ENCODE measurements at places on chromosomes 16 and 17. TPM values are rescaled to one million over a fixed set of nuclear protein-coding genes. Genes with fewer than 3 reads are reported as not detected.

- no peaks in the 10 kb centered on the region for H3K36me3 ChIP-seq
- H3K27me3 ChIP-seq = no peaks in the 10 kb centered on the region
- no peak overlapping the region for H3K4me3 ChIP-seq
- no peak for DNase-seq
- H3K4me1 ChIP-seq = no peaks in the 10 kb centered on the region
These were observed 15.6 kb downstream of the GAA start for GRCh38 chr17:80116921-80117380.

The MVP gene
- total RNA-seq = 208 TPM

DNA sequence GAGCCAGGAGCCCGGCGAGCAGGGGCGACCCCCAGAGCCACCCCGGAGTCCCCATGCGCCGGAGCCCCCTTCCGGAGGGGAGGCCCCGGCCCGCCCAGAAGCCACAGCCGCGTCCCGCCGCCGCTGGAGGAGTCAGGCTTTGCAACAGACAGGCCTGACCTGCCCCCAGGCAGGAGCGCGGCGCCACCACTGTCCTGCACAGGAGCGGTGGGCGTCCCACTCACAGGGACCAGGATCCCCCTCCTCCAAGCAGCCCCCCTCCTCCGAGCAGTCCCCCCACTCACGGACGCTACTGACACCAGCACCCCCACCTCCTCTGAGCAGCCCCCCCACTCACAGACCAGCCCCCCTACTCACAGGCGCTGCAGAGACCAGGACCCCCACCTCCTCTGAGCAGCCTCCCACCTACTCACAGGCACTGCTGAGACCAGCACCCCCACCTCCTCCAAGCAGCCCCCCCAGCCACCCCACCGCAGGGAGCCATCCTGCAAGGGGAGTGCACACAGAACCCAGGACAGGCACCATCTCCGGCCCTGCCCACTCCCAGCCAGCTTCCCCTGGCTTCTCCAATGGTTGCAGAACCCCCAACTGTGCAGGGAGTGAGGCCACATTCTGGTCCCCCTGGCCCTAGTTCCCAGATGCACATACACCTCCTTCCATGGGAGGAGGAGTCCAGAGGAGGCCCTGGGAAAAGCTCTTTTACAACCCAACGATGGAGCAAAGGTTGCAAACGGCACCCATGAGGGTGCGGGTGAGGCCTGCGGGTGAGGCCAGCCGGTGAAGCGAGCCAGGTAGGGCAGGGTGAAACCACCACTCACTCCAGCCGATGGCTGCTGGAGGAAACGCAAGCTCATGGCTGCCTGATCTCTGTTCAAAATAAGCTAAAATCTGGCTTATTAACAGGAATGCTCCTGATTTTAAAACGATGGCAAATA lies 69.9 kb downstream of the ABR start:
- H3K36me3 ChIP-seq = no peaks in the 10 kb centered on the region
- peak overlapping the region; percentile 97 for H3K27ac ChIP-seq
- H3K4me3 ChIP-seq = peak overlapping the region; percentile 89
- peaks cover 55% of the 10 kb centered on the region for H3K4me1 ChIP-seq
- peak; percentile 66 for DNase-seq

The MYCBPAP gene
- total RNA-seq = 11.6 TPM

GRCh38 chr16:89357055-89357816 lies 133.1 kb downstream of the ANKRD11 start:
- H3K4me1 ChIP-seq = no peaks in the 10 kb centered on the region
- no peak overlapping the region for H3K27ac ChIP-seq
- no peaks in the 10 kb centered on the region for H3K27me3 ChIP-seq
- H3K4me3 ChIP-seq = no peak overlapping the region

- H3K36me3 ChIP-seq = no peaks in the 10 kb centered on the region
- H3K27ac ChIP-seq = no peak overlapping the region
- peaks cover 7% of the 10 kb centered on the region for H3K4me1 ChIP-seq
- H3K4me3 ChIP-seq = peak overlapping the region; percentile 60
- peak; percentile 32 for DNase-seq
- H3K27me3 ChIP-seq = no peaks in the 10 kb centered on the region
These were observed 21.8 kb upstream of the FOXK2 start for GRCh38 chr17:82497483-82498405.

- no peak overlapping the region for H3K4me3 ChIP-seq
- no peak for DNase-seq
- H3K27me3 ChIP-seq = peaks cover 67% of the 10 kb centered on the region
- no peaks in the 10 kb centered on the region for H3K36me3 ChIP-seq
- no peak overlapping the region for H3K27ac ChIP-seq
These were observed 186.2 kb downstream of the CYLD start for GRCh38 chr16:50928065-50928464.

- no peak for DNase-seq
- no peak overlapping the region for H3K4me3 ChIP-seq
- no peaks in the 10 kb centered on the region for H3K36me3 ChIP-seq
- H3K27ac ChIP-seq = no peak overlapping the region
- H3K27me3 ChIP-seq = no peaks in the 10 kb centered on the region
- H3K4me1 ChIP-seq = no peaks in the 10 kb centered on the region
These were observed 38.1 kb upstream of the RHOT1 start for GRCh38 chr17:32104158-32104557.

- no peak for DNase-seq
- no peaks in the 10 kb centered on the region for H3K27me3 ChIP-seq
- H3K36me3 ChIP-seq = no peaks in the 10 kb centered on the region
- no peak overlapping the region for H3K27ac ChIP-seq
These were observed 2.7 kb downstream of the KRT36 start for GRCh38 chr17:41486809-41487530.

- H3K27me3 ChIP-seq = peaks cover 36% of the 10 kb centered on the region
- H3K4me3 ChIP-seq = no peak overlapping the region
- no peaks in the 10 kb centered on the region for H3K4me1 ChIP-seq
These were observed 309.9 kb upstream of the ASIC2 start for GRCh38 chr17:33602981-33603380.

The TNFSF12 gene
- total RNA-seq = 14.3 TPM

DNA sequence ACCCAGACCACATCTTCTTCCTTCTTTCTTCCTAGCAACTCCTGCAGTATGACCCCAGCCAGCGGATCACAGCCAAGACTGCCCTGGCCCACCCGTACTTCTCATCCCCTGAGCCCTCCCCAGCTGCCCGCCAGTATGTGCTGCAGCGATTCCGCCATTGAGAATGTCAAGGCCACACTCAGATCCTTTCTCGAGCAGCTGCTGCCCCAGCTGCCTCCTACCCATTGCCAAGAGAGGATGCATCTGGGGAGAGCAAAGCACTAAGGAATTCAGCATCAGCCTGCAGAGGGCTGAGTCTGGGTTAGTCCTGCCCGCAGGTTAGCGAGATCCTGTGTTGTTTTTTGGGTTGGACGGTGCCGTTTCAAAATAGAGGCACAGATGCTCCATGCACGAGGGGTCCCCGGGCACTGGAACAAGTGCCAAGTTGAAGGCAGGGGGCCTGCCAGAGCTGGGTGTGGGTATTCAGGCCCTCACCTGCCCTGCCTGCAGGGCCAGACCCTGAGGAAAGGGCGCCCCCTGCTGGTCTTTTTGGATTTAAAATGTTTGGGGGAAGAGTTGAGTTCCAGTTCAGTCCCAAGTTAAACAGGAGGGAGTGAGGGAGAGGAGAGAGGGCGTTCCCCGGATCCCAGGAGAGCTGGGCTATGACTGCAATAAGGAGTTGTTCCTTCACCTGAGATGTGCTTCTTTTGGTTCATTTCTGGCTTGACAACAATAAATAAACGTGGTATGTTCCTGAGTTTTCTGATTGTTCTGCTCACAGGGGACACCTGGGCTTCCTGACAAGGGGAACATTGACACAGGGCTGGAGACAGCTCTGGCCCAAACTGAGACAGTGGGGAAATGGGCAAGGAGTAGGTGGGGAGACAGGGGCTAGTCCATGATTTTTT lies 4.9 kb downstream of the CDK3 start:
- no peaks in the 10 kb centered on the region for H3K27me3 ChIP-seq
- no peak overlapping the region for H3K27ac ChIP-seq
- H3K4me3 ChIP-seq = no peak overlapping the region
- H3K36me3 ChIP-seq = no peaks in the 10 kb centered on the region

The TOX3 gene
- total RNA-seq = not detected

The NDUFB10 gene
- 181 TPM for total RNA-seq

GRCh38 chr17:76826330-76827068 lies 41.7 kb upstream of the MGAT5B start:
- H3K27ac ChIP-seq = no peak overlapping the region
- no peaks in the 10 kb centered on the region for H3K4me1 ChIP-seq
- no peaks in the 10 kb centered on the region for H3K27me3 ChIP-seq
- H3K4me3 ChIP-seq = no peak overlapping the region
- DNase-seq = no peak

The TMEM114 gene
- not detected for total RNA-seq

DNA sequence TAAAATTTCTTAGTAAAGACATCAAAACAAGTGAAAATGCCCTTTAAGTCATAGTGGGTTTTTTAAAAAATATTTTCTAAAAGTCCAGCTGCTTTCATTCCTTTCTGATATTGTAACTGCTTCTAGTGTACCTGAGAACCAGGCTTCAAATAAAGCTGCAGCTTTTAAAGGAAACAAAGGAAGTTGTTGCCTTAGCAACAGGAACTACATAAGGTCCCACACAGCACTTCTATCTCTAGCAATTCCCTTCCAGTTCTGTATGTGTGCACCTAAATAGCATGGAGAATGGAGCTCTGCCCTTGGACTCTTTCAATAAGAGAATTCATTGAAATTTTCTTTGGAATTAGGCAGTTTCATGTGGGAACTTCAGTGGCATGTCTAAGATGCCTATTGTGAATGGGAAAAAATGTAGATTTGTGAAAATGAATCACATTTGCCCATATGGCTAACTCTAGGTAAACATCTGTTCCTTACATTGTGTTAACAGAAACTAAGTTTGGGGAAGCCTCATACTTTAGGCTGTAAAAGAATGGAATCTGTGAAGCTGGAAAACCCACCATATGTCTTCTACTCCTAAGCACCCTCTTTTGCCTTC lies 206.4 kb downstream of the KIF2B start:
- H3K27me3 ChIP-seq = no peaks in the 10 kb centered on the region
- DNase-seq = no peak
- no peak overlapping the region for H3K4me3 ChIP-seq

- no peaks in the 10 kb centered on the region for H3K27me3 ChIP-seq
- no peak for DNase-seq
- H3K36me3 ChIP-seq = 0 out of 2 replicates have a peak, but pooled peaks cover 5% of the 10 kb centered on the region
- no peaks in the 10 kb centered on the region for H3K4me1 ChIP-seq
- H3K27ac ChIP-seq = no peak overlapping the region
- H3K4me3 ChIP-seq = no peak overlapping the region
These were observed 21.1 kb downstream of the CPSF4L start for GRCh38 chr17:73240561-73240960.

DNA sequence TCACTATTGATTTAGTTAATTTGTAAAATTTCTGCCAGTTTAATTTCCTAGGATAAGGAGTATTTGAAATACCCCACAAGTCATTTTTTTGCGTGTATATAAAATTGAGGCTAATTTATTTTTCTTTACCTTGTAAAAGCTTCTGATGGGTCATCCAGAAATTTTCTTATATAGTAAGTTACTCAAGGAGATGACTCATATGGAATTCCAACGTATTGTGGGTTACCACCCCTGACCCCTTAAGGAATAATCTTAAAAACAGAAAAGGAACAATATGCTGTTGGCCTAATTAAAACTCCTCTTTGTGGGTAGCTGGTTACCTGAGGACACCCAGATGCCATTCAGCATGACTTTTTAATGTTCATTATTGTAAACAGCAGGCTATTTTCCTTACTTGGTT lies 13.6 kb downstream of the HEATR6 start:
- no peaks in the 10 kb centered on the region for H3K4me1 ChIP-seq
- DNase-seq = no peak
- no peak overlapping the region for H3K4me3 ChIP-seq
- H3K27me3 ChIP-seq = no peaks in the 10 kb centered on the region
- peaks cover 12% of the 10 kb centered on the region for H3K36me3 ChIP-seq
- H3K27ac ChIP-seq = no peak overlapping the region

The KRTAP4-8 gene
- not detected for total RNA-seq

- H3K36me3 ChIP-seq = no peaks in the 10 kb centered on the region
- no peak overlapping the region for H3K27ac ChIP-seq
- no peaks in the 10 kb centered on the region for H3K27me3 ChIP-seq
- no peak for DNase-seq
- H3K4me1 ChIP-seq = peaks cover 3% of the 10 kb centered on the region
These were observed 108.1 kb downstream of the ABCC12 start for GRCh38 chr16:48047720-48048119.

- no peaks in the 10 kb centered on the region for H3K4me1 ChIP-seq
- H3K27me3 ChIP-seq = no peaks in the 10 kb centered on the region
- peak; percentile 43 for DNase-seq
These were observed 26.6 kb upstream of the KCNG4 start for GRCh38 chr16:84266451-84266850.

GRCh38 chr17:37789771-37790541 lies 45.1 kb upstream of the HNF1B start:
- H3K27ac ChIP-seq = no peak overlapping the region
- no peak for DNase-seq
- H3K27me3 ChIP-seq = peaks cover 24% of the 10 kb centered on the region
- no peaks in the 10 kb centered on the region for H3K36me3 ChIP-seq
- H3K4me3 ChIP-seq = no peak overlapping the region
- H3K4me1 ChIP-seq = no peaks in the 10 kb centered on the region

DNA sequence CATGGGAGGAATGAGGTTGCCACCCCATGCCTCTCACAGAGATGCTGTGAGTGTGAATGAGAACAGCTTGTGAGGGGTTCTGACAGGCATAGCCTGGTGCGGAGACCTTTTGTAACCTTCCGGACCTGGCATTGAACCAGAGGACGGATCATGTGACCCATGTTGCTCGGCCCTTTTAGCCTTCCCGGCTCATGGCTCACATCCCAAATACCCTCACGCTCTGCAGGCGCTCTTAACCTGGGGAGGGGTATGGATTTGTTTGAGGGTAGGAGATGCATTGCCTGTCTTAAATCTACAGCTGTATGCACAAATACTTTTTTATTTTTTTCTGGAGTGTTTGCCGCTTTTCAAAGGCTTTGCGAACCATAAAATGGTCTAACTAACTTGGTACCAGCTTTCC lies 102.4 kb upstream of the CRHR1 start:
- no peaks in the 10 kb centered on the region for H3K36me3 ChIP-seq
- no peak overlapping the region for H3K27ac ChIP-seq
- no peak for DNase-seq
- H3K27me3 ChIP-seq = peaks cover 86% of the 10 kb centered on the region
- no peak overlapping the region for H3K4me3 ChIP-seq

GRCh38 chr16:87464691-87465300 lies 28.0 kb downstream of the ZCCHC14 start:
- DNase-seq = peak; percentile 41
- peak overlapping the region; percentile 72 for H3K27ac ChIP-seq
- no peaks in the 10 kb centered on the region for H3K36me3 ChIP-seq

- peak overlapping the region; percentile 56 for H3K27ac ChIP-seq
- peaks cover 28% of the 10 kb centered on the region for H3K4me1 ChIP-seq
- no peaks in the 10 kb centered on the region for H3K27me3 ChIP-seq
- peak; percentile 23 for DNase-seq
- no peak overlapping the region for H3K4me3 ChIP-seq
These were observed 121.5 kb downstream of the STXBP4 start for GRCh38 chr17:55090079-55090492.

The RHBDL1 gene
- total RNA-seq = 18.1 TPM

- DNase-seq = no peak
- H3K4me3 ChIP-seq = no peak overlapping the region
- H3K27ac ChIP-seq = no peak overlapping the region
- no peaks in the 10 kb centered on the region for H3K4me1 ChIP-seq
- H3K27me3 ChIP-seq = no peaks in the 10 kb centered on the region
These were observed 306.8 kb downstream of the CPPED1 start for GRCh38 chr16:12496866-12497265.

GRCh38 chr16:643050-643368 lies 1.4 kb downstream of the MCRIP2 start:
- peak overlapping the region; percentile 23 for H3K27ac ChIP-seq
- H3K4me1 ChIP-seq = peaks cover 51% of the 10 kb centered on the region
- peak overlapping the region; percentile 69 for H3K4me3 ChIP-seq
- DNase-seq = no peak
- no peaks in the 10 kb centered on the region for H3K36me3 ChIP-seq
- no peaks in the 10 kb centered on the region for H3K27me3 ChIP-seq

The IGFBP4 gene
- 138 TPM for total RNA-seq

The KRT40 gene
- not detected for total RNA-seq

The CCL4L2 gene
- total RNA-seq = not detected

The CACNG3 gene
- not detected for total RNA-seq
